ENCODE measurements at places on chromosomes 16 and 17. TPM values are rescaled to one million over a fixed set of nuclear protein-coding genes. Genes with fewer than 3 reads are reported as not detected.
A peak's percentile ranks its signal among the peaks of the same experiment; 100 is the strongest.

The ACOX1 gene
- total RNA-seq: 30.3 TPM

The ASPHD1 gene
- 0.24 TPM for total RNA-seq

GRCh38 chr17:9225305-9226101, 204.2 kb downstream of the NTN1 start:
- no peaks in the 10 kb centered on the region for H3K36me3 ChIP-seq
- no peaks in the 10 kb centered on the region for H3K4me1 ChIP-seq
- H3K4me3 ChIP-seq: no peak overlapping the region
- H3K27ac ChIP-seq: no peak overlapping the region
- no peaks in the 10 kb centered on the region for H3K27me3 ChIP-seq

- H3K4me3 ChIP-seq: no peak overlapping the region
- no peaks in the 10 kb centered on the region for H3K27me3 ChIP-seq
- peaks cover 90% of the 10 kb centered on the region for H3K4me1 ChIP-seq
- H3K36me3 ChIP-seq: peaks cover 2% of the 10 kb centered on the region
- peak overlapping the region; percentile 79 for H3K27ac ChIP-seq
Observed at GRCh38 chr16:31351942-31352325, 3.0 kb upstream of the ITGAX start.

- no peaks in the 10 kb centered on the region for H3K4me1 ChIP-seq
- no peak overlapping the region for H3K27ac ChIP-seq
- DNase-seq: no peak
- H3K36me3 ChIP-seq: no peaks in the 10 kb centered on the region
- H3K4me3 ChIP-seq: no peak overlapping the region
Observed at GRCh38 chr16:26204138-26204537, 512.4 kb downstream of the HS3ST4 start.

GRCh38 chr17:79932451-79933306, 93.4 kb upstream of the CBX4 start:
- H3K4me1 ChIP-seq: peaks cover 71% of the 10 kb centered on the region
- DNase-seq: no peak
- H3K27ac ChIP-seq: no peak overlapping the region
- no peak overlapping the region for H3K4me3 ChIP-seq

DNA sequence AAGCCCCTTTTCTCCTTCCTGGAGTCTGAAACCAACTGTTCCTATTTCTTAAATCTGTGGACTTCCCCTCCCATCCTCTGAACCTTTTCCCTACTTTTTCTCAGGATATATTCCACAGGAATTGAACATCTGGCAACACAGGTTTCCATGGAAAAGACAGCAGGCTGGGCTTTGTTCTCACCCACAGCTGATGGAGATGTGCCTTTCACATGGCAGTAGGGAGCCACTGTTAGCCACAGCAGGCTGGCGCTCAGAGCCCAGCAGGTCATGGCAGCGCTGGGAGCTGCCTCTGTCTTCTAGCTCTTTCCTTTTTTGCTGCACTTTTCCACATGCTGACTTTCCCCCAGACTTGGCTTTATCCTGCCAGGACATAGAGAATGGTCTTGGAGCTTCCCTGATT, 116.4 kb upstream of the NLRP1 start:
- no peak overlapping the region for H3K4me3 ChIP-seq
- H3K36me3 ChIP-seq: no peaks in the 10 kb centered on the region
- no peaks in the 10 kb centered on the region for H3K4me1 ChIP-seq
- DNase-seq: no peak
- no peak overlapping the region for H3K27ac ChIP-seq

DNA sequence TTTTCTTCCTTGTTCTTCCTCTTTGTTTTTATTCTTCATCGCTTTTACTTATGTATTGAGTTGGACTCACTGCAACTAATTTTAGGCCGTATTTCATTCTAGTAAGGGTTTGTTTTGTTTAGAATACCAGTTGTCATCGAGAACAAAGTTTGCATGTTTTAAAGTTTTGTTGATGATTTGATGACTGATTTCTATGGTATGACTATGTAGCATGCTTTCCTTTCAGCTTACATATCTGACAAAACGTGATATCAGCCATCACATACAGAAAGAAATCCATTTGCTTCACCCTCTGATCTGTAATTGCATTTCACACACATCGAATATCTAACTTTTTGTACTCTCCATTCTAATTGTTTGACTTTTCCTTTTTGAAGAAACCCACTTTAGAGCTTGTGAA, 4.0 kb downstream of the PRKCA start:
- no peaks in the 10 kb centered on the region for H3K27me3 ChIP-seq
- no peak for DNase-seq
- H3K4me3 ChIP-seq: peak overlapping the region; percentile 97
- peaks cover 61% of the 10 kb centered on the region for H3K36me3 ChIP-seq
- H3K27ac ChIP-seq: peak overlapping the region; percentile 70
- H3K4me1 ChIP-seq: peaks cover 72% of the 10 kb centered on the region

Measured in activated CD8-positive, alpha-beta T cell treated with anti-CD3 and anti-CD28 coated beads, Interleukin-2, amount 10 ng/mL, durations not matched to agents 7 days and 5 days (primary cell).